Hepatic stellate cell (primary cell): ENCODE measurements at places on chromosomes 1 and 21.

- DNase-seq, result no peak
Observed at GRCh38 chr1:116376729-116377086, 3.7 kb downstream of the ATP1A1 start.

DNA sequence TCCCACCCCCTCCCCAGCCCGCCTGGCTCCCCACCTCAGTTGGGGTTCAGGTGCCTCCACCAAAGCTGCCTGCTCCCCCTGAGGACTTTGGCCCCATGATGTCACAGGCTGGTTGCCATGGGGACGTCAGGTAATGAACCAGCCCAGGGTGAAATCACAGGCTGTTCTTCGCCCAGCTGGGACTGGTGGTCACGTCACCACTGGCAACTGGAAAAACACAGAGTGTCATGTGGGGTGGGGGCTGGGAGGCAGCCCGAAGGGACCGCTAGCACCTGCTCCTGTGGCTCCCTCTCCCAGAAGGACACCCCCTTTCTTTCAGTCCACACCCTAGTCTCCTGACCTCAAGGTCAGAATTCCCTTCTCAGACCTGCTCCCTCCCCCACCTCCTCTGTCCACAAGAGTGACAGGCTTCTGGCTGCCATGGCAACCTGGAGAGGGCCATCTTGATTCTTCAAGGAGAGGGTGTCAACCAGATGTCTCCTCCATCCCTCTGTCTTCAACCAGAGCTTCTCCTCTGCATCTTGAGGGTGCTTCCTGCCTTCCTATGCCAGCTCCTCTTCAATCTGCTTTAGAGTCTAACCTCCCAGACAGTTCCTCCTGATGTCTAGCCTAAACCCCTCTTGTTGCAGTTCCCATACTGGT, 6.2 kb downstream of the FAM131C start:
- no peak for DNase-seq

GRCh38 chr1:171256940-171257606, 8.8 kb downstream of the FMO1 start:
- no peak for DNase-seq

- DNase-seq, result no peak
Observed at GRCh38 chr21:39690454-39690853, 54.5 kb upstream of the IGSF5 start.

DNA sequence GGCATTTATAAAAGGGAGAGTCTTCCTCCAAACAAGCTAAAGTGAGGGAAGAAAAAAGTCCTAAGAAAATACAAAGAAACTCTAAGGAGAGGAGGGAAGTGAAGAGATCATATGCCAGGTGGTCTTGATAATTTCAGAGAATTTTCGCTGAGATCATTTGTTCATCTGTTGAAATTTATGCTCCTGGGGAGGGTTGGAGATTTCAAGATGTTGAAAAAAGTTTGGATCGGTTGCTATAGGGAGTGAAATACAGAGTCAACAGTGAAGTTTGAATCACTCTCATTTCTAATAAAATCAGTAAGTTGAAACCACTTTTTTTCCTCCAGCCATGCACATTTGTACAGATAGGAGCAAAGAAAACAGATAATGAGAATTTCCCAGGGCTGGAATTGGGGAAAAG, 299.1 kb upstream of the ADAMTS5 start:
- no peak for DNase-seq

- no peak for DNase-seq
Observed at GRCh38 chr1:175376194-175376593, 183.6 kb upstream of the KIAA0040 start.

DNA sequence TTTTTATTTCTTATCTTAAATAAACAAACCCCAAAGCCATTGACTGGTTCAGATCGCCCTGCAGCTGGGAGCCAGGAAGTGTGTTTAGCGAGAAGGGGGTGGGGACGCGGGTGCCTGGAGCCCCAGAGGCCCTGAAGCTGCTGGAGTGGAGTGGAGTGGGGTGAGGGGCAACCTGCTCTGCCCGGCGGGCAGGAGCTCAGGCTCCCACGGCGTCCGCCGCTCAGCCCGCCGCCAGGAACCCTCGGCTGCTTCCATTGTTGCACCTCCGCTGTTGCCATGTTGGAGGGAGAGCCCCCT, 673 bp downstream of the PIK3C2B start:
- DNase-seq, result peak; percentile 36

- DNase-seq, result no peak
Observed at GRCh38 chr21:40481764-40482163, 365.2 kb downstream of the DSCAM start.

- DNase-seq, result no peak
Observed at GRCh38 chr1:32099426-32099825, 8.4 kb upstream of the KPNA6 start.

GRCh38 chr1:156103521-156103947, 11.0 kb upstream of the LMNA start:
- peak; percentile 70 for DNase-seq
